ENCODE measurements at places on chromosomes 5 and 9. TPM values are rescaled to one million over a fixed set of nuclear protein-coding genes. Genes with fewer than 3 reads are reported as not detected.

Gene C5orf58
- total RNA-seq = not detected

Gene CARTPT
- not detected for total RNA-seq

Gene CARD6
- total RNA-seq = 10.9 TPM

Gene USP20
- 28.7 TPM for total RNA-seq

Gene HTR4
- total RNA-seq = 0.13 TPM

Gene TMEM174
- not detected for total RNA-seq

Gene GLRA1
- total RNA-seq = not detected

Gene IRX1
- 0.62 TPM for total RNA-seq

Gene GOLM1
- total RNA-seq = 20.9 TPM

Gene SPATA31C1
- not detected for total RNA-seq

Gene TAL2
- not detected for total RNA-seq

Gene NMUR2
- total RNA-seq = not detected

Gene DPYSL3
- 81.2 TPM for total RNA-seq

Gene HAPLN1
- total RNA-seq = not detected

Gene PURA
- 61.0 TPM for total RNA-seq

Gene GNA14
- 8.0 TPM for total RNA-seq

Gene STX17
- 42.1 TPM for total RNA-seq

Gene PHF24
- 0.45 TPM for total RNA-seq

Gene NIPBL
- total RNA-seq = 97.0 TPM
